ENCODE measurements at places on chromosomes 7 and 10. TPM values are rescaled to one million over a fixed set of nuclear protein-coding genes. Genes with fewer than 3 reads are reported as not detected.

- H3K27me3 ChIP-seq, result no peaks in the 10 kb centered on the region
- H3K4me3 ChIP-seq, result no peak overlapping the region
- H3K36me3 ChIP-seq, result no peaks in the 10 kb centered on the region
- no peak for DNase-seq
- H3K4me1 ChIP-seq, result no peaks in the 10 kb centered on the region
Observed at GRCh38 chr7:147803151-147803550, 787.4 kb upstream of the C7orf33 start.

The SH2D4B gene
- 0.10 TPM for total RNA-seq

The STAG3 gene
- total RNA-seq, result 41.0 TPM

DNA sequence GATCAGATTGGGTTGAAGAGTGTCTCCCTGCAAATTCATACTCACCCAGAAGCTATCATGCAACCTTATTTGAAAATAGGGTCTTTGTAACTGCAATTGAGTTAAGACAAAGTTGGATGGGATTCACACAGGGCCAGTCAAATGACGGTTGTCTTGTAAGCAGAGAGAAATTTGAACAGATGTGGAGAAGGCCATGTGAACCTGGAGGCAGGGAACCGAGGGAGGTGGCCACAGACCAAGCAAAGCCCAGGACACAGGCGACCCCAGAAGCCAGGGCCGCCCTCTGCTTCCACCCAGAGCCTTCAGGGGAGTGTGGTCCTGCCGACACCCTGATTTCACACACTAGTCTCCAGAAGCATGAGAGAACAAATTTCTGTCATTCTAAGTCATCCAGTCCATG is 140.8 kb downstream of the SFMBT2 start:
- H3K27me3 ChIP-seq, result no peaks in the 10 kb centered on the region
- H3K27ac ChIP-seq, result peak overlapping the region; percentile 86
- peaks cover 69% of the 10 kb centered on the region for H3K4me1 ChIP-seq
- peak overlapping the region; percentile 22 for H3K4me3 ChIP-seq

- DNase-seq, result no peak
- H3K36me3 ChIP-seq, result peaks cover 28% of the 10 kb centered on the region
- peaks cover 90% of the 10 kb centered on the region for H3K4me1 ChIP-seq
- no peak overlapping the region for H3K4me3 ChIP-seq
Observed at GRCh38 chr7:55550010-55550663, 22.2 kb downstream of the VOPP1 start.

The CCDC172 gene
- total RNA-seq, result not detected

GRCh38 chr10:3530783-3531645 is 254.0 kb downstream of the KLF6 start:
- no peaks in the 10 kb centered on the region for H3K27me3 ChIP-seq
- H3K36me3 ChIP-seq, result no peaks in the 10 kb centered on the region
- no peaks in the 10 kb centered on the region for H3K4me1 ChIP-seq
- no peak for DNase-seq
- H3K4me3 ChIP-seq, result no peak overlapping the region

The TMEM213 gene
- total RNA-seq, result not detected

The TMEM273 gene
- total RNA-seq, result 0.48 TPM

The KMT2E gene
- 63.4 TPM for total RNA-seq

DNA sequence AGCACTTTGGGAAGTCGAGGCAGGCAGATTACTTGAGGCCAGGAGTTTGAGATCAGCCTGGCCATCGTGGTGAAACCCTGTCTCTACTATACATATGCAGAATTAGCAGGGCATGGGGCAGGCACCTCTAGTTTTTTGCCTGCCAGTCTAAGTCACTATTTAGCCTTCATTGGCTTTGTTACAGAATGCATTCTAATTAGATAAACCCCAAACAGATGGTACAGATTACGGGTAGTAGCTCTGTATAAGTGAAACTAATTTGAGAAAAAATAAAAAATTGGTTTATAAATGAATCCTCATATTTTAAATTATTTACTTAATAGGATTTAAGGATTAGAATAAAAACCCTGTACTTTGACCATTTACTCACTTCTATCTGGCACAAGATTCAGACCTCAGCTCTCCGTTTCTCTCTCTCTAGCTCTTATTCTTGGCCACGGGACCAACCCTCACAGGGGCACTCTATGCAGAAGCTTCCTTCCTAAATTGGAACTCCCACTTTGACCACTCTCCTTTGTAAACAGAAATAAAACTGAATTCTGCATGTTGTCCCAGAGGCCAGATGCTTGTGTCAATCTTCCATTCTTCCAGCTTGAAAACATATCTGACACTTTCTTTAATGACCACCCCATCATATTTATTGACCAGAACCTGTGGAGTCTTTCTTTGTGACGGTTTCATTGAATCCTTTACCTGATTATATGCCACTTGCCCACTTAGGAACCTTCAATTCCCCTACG is 26.8 kb downstream of the BET1 start:
- no peak for DNase-seq
- no peak overlapping the region for H3K4me3 ChIP-seq
- H3K4me1 ChIP-seq, result no peaks in the 10 kb centered on the region
- H3K27ac ChIP-seq, result no peak overlapping the region

- no peaks in the 10 kb centered on the region for H3K27me3 ChIP-seq
- H3K36me3 ChIP-seq, result no peaks in the 10 kb centered on the region
- H3K27ac ChIP-seq, result no peak overlapping the region
- no peak for DNase-seq
- H3K4me3 ChIP-seq, result no peak overlapping the region
Observed at GRCh38 chr7:13731643-13732042, 257.8 kb downstream of the ETV1 start.

The FOXP2 gene
- not detected for total RNA-seq

DNA sequence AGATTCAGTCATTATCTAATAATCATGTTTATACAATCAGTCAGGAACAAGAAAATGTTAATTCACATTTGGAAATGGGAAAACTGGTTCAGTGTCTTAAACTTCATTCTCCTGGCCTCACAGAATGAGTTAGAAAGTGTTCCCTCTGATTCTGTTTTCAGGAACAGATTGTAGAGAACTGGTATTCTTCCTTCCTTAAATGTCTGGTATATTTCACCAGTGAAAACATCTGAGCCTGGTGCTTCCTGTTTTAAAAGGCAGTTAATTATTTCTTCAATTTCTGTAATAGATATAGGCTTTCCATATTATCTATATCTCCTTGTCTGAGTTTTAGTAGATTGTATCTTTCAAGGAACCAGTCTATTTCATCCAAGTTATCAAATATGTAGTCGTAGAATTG is 97.1 kb upstream of the TMEM168 start:
- peaks cover 34% of the 10 kb centered on the region for H3K36me3 ChIP-seq
- peaks cover 4% of the 10 kb centered on the region for H3K4me1 ChIP-seq
- DNase-seq, result no peak
- H3K27ac ChIP-seq, result no peak overlapping the region
- no peak overlapping the region for H3K4me3 ChIP-seq

DNA sequence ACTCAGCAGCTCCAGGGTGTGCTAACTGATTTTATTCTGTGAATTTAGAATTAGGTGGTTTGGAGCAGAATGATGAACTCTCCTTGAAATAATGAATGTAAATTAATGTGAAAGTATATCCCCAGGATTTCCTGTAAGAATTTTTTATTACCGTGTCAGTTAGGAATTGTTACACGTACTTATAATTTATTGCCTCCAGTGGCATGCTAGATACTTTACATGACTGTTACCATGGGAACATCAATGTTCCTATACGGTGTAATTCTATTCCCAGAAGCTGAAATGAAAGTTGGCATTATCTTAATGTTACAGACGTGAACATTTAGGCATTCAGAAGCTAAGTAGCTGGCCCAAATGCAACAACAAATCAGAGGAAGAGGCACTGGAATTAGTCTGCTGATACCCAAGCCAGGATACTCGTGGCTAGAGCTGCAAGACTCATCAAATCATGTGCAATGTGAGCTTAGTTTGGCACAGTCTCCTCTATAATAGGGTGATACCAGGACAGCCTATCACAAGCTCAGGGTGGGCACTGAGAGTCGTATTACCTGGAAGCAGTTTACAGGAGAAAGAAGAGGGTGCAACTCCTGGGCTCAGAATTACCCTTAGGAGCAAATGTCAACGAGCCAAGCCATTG is 30.0 kb upstream of the PRKAR2B start:
- no peaks in the 10 kb centered on the region for H3K4me1 ChIP-seq
- DNase-seq, result no peak
- no peaks in the 10 kb centered on the region for H3K27me3 ChIP-seq
- no peak overlapping the region for H3K27ac ChIP-seq
- no peaks in the 10 kb centered on the region for H3K36me3 ChIP-seq
- no peak overlapping the region for H3K4me3 ChIP-seq

DNA sequence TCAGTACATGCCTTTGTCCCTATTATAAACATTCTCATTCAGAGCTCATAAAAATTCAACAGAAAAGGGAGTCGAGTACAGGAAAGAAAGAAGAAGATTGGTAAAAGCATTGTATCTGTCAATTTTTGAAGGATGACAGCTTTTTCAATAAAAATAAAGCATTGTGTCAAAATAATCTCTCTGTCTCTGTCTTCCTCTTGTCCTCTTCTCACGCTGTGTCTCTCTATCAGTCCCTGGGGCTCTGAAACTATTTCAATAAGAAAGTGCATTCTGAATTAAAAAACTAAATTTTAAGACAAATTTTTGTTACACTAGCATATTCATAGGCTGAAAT is 248.4 kb downstream of the TNS3 start:
- H3K27me3 ChIP-seq, result no peaks in the 10 kb centered on the region
- H3K4me1 ChIP-seq, result no peaks in the 10 kb centered on the region
- H3K4me3 ChIP-seq, result no peak overlapping the region
- H3K27ac ChIP-seq, result no peak overlapping the region
- no peak for DNase-seq
- H3K36me3 ChIP-seq, result no peaks in the 10 kb centered on the region

The AOC1 gene
- total RNA-seq, result not detected

DNA sequence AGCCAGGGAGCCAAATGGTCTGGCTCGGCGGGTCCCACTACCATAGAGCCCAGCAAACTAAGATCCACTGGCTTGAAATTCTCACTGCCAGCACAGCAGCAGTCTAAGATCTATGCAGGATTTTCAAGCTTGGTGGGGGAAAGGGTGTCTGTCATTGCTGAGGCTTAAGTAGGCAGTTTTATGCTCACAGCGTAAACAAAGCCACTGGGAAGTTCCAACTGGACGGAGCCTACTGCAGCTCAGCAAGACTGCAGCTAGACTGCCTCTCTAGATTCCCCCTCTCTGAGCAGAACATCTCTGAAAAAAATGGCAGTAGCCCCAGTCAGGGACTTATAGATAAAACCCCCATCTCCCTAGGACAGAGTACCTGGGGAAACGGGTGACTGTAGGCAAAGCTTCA is 277.6 kb upstream of the PHF14 start:
- H3K36me3 ChIP-seq, result no peaks in the 10 kb centered on the region
- H3K27ac ChIP-seq, result no peak overlapping the region
- H3K27me3 ChIP-seq, result no peaks in the 10 kb centered on the region
- H3K4me3 ChIP-seq, result no peak overlapping the region
- no peaks in the 10 kb centered on the region for H3K4me1 ChIP-seq
- no peak for DNase-seq

The SPAM1 gene
- not detected for total RNA-seq

DNA sequence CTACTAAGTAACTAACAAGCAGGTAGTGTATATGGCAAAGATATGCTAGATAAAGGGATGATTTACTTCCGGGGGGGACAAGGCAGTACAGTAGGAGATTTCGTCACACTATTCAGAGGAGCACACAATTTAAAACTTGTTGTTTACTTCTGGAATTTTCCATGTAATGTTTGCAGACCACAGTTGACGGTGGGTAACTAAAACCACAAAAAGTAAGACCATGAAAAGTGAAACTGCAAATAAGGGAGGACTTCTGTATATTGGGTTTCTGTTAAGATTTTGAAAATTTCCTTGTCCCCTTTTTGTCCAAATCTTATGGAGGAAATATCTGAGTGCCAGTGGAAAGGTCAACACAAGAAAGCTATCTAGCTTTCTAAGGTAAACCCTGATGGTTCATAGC is 170.0 kb downstream of the ELAPOR2 start:
- H3K27ac ChIP-seq, result no peak overlapping the region
- H3K27me3 ChIP-seq, result no peaks in the 10 kb centered on the region
- H3K4me1 ChIP-seq, result no peaks in the 10 kb centered on the region
- no peak for DNase-seq
- no peak overlapping the region for H3K4me3 ChIP-seq
- no peaks in the 10 kb centered on the region for H3K36me3 ChIP-seq

DNA sequence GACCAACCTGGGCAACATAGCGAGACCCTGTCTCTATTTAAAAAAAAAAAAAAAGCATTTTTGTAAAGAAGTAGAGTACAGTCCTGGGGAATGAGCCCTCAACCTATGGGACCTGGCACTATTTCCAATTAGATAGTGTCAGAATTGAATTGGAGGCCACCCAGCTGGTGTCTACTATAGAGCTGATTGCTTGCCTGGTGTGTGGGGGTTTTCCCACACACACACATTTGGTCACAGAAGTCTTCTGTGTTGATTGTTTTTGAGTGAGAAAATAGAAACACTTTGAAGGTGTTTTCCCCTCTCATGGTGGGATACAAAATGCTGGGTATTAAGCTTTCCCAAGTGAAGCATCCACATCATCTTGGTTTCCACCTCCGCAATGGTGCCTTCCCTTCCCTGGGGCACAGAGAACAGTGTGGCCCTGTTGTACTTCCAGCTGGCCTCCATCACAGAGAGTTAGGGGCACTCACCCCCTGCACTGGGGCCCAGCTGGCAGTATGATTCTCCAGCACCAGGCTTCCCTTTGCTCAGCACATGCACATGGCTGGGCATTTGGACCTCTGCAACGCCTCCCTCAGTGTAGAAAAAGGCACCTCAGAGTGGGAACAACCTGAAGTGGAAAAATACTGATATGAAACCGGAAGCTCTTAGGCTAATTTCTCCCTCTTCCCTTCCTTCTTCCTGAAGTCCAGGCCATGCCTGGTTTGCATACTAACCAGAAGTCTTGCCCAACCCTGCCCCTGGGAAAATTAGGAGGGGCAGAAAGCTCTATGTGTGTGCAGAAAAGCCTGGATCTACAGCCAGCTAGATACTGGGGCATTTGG is 10.7 kb upstream of the NFKB2 start:
- H3K4me3 ChIP-seq, result no peak overlapping the region
- peaks cover 10% of the 10 kb centered on the region for H3K4me1 ChIP-seq
- H3K27me3 ChIP-seq, result no peaks in the 10 kb centered on the region
- peaks cover 15% of the 10 kb centered on the region for H3K36me3 ChIP-seq
- no peak overlapping the region for H3K27ac ChIP-seq

The CPN1 gene
- not detected for total RNA-seq

DNA sequence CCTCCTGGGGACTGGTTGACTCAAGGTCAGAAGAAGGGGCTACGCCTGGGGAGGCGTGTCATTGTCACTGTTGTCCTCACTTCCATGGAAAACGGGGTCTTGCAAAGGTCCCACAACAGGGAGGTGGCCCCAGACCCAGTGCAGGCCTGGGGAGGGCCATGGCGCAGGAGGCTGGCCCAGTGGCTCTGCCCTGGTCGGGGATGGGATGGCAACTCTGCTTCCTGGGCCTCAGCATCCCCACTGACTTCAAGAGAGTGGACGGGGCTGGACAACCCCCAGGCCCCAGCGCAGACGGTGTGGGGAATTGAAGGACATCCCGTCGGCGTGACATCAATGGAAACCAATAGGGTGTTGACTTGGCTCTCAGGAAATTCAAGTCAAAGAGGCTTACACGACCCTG is 35.2 kb downstream of the MICALL2 start:
- H3K4me3 ChIP-seq, result no peak overlapping the region
- peaks cover 5% of the 10 kb centered on the region for H3K27me3 ChIP-seq
- no peaks in the 10 kb centered on the region for H3K36me3 ChIP-seq

- H3K36me3 ChIP-seq, result no peaks in the 10 kb centered on the region
- no peak overlapping the region for H3K4me3 ChIP-seq
- no peak for DNase-seq
- peaks cover 5% of the 10 kb centered on the region for H3K27me3 ChIP-seq
- H3K27ac ChIP-seq, result no peak overlapping the region
Observed at GRCh38 chr7:18165166-18165565, 137.5 kb upstream of the PRPS1L1 start.

All from activated naive CD4-positive, alpha-beta T cell treated with anti-CD3 and anti-CD28 coated beads for 36 hours (primary cell).